RPMI8226 (cell line): ENCODE measurements at places on chromosomes 4 and X.

- DNase-seq, result no peak
These were observed 577.0 kb downstream of the FAT4 start for GRCh38 chr4:125891597-125892258.

DNA sequence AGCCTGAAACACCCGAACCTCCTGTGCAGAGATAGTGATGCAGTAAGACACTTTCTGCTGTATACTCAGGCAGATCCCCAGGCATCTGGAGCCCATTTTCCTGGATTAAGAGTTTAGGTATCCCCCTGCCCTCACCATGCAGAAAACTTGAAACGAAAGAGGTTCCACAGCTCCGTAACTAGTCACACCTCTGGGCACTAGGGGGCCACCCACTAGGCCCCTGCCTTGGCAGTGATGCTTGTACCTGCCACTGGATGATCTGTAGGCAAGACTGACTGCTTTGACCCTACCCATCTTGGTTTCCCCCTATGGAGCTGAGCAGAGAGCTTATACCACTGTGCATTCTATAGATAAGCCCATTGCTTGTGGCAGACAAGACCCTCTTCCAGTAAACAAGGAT lies 940.6 kb downstream of the PCDH19 start:
- DNase-seq, result no peak

DNA sequence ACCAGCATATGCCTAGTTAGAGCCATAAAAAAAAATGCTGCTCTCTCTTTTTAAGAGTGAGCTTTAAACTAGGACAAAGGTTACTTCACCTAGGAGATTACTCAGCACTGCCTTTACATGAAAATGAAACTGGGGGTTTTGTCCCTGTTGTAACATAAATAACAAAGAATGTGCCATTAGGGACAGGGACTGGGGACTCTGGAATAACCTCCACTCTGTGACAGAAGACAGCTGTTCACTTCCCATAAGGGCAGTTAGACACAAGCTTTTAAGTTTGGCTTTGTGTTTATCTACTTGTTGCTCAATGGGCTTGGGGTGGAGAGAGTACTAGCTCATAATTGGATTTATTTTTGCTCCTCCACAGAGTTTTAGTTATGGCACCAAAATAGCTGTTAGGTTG lies 11.9 kb downstream of the ENPEP start:
- peak; percentile 34 for DNase-seq

DNA sequence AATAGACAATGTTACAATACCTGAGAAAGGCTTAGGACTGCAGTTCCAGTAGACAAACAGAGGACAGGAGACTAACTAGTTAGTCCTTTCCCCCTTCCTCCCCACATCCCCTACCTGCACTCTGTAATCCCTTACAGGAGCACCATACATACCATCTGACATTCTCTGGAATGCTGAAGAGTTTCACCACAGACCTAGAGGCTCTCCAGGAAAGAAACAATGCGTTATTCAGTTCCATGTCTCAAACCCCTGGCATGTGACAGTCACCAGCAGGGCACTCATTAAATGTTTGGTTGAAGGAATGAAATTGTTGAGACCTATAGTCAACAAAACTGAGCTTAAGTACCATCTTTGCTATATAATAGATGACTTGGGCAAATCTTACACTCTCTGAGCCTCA lies 100.2 kb upstream of the USP38 start:
- no peak for DNase-seq

- no peak for DNase-seq
These were observed 258.2 kb downstream of the PPP3CA start for GRCh38 chr4:101089168-101089567.

- DNase-seq, result no peak
These were observed 1.3 kb downstream of the TMEM164 start for GRCh38 chrX:110004215-110004614.

- DNase-seq, result peak; percentile 19
These were observed at the start of gene GLRA2 for GRCh38 chrX:14529290-14529989. Gene GLRA2, plus strand, starts transcription at chrX:14529536. Its CDS starts 522 bp downstream, at chrX:14530058.

DNA sequence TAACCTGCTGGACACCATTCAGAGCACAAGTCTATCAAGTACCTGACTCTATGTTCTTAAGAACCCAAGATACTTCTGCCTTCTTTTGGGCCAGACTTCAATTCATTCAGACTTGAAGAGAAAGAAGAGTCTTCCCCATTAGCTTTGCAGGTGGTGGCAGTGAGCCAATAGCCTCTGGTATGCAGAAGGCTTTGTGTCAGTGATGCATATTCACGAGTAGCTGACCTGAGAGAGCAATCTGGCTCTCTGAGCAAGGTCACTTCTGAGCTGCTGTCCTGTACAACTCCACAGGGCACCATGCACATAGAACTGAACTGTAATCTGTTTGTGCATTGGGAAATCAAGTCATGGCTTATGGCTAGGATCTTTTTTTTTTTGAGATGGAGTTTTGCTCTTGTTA lies 39.9 kb upstream of the SPINK2 start:
- DNase-seq, result peak; percentile 38

GRCh38 chr4:122771724-122772123 lies 39.2 kb downstream of the BBS12 start:
- DNase-seq, result no peak

- no peak for DNase-seq
These were observed 2.9 kb downstream of the F9 start for GRCh38 chrX:139533444-139533843.

DNA sequence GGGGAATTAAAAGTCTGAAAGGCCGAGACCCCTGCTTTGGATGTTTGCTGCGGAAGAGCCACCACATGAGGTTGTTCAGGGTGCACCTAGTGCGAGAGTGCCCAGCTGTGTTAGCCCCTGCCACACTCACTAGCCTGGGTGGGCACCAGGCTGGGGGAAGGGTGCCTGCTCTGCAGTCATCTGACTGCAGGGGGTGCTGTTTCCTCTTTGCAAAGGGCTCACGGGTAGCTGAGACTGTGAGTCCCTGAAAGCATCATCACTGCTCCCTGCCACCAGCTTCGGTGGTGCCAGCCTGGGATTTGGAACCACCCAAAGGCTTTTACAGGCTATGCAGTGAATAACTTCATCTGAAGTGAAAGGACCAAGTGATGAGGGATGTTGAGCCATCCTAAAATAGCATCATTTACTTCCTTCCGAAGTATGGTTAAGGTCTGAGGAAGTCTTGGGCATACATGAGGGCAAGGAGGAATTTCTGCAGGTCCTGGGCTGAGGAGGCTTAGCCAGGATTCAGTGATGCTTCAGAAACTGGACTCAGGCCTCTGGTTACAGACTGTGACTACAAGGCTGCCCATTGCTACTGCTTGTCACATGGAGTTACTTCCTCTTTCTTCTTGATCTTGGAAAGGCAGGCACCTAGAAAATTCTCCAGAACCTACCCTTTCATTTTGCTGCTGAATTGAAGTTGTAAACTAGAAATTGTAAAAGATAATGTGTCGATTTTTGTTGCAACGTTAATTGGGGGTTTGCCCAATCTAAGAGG lies 293.2 kb upstream of the PRPS2 start:
- DNase-seq, result peak; percentile 29

DNA sequence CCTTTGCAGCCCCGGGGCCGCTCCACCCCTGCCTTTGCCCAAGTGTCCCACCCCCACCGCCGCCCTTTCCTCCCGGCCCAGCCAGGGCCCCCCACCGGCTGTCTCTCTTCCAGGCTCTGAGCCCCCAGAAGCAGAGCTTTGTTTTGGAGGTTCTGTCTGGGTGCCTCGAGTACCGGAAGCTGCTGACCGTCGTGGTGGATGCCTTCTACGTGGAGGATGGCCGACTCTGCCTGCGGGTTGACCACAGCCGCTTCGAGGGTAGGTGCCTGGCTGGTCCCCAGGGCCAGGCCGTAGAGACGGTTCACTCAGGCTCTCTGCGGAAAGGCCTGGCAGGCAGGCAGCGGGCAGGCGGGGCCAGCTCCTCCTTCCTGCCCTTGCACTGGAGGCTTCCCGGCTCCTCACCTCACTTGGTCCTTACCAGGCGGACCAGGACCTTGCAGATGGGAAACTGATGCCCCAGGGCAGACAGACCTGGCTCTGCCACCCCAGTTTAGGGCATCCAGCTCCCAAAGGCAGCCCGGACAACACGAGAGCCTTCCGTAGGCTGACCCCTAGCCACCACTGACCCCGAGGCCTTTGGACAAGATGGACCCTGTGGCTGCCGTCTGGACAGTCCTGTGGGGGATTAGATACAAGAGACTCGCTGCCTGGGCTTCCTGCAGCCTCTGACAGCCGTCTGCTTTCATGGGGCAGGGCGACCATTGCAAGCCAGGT lies 18.2 kb downstream of the CFAP99 start:
- DNase-seq, result no peak

GRCh38 chr4:47686294-47686872 lies 151.5 kb downstream of the CORIN start:
- DNase-seq, result peak; percentile 37
